ENCODE measurements at places on chromosomes 12 and 14.

- no peak for DNase-seq
Measured at GRCh38 chr12:91289906-91290305, 107.3 kb upstream of the DCN start.

GRCh38 chr12:130498589-130499385, 161.1 kb downstream of the PIWIL1 start:
- no peak for DNase-seq

DNA sequence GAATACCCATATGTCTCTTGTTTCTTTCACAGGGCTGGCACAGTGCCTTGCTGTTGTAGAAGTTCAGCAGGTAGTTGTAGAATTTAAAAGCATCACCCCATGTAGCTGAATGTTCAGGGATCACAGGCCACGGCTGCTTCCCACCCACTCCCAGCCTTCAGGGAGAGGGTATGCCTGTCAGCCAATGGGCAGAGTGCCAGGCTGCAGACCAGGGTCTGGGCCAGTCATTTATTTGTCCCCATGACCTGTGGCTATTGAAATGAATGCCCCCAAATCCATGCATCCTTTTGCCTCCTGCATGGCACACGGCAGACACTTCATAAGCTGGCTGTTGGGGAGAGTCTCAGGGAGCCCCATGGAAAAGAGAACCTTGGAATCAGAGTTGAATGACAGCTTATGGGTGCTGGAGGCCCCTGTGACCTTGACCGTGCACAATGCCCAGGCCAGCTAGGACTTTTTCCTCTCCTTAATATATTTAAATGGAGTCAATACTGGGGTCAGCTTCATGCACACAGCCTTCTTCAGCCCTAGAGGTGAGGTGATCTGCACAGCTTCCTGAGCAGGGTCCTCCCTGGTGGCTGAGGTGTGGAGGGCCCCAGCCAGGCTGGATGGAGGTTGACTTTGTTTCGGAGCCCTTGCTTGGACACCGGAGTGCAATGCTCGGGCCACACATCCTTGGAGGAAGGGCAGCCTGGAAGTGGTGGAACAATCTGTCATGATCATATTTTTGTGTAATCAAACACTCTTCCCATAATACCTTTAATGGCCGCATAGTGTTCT, 45.3 kb downstream of the PRMT8 start:
- no peak for DNase-seq

DNA sequence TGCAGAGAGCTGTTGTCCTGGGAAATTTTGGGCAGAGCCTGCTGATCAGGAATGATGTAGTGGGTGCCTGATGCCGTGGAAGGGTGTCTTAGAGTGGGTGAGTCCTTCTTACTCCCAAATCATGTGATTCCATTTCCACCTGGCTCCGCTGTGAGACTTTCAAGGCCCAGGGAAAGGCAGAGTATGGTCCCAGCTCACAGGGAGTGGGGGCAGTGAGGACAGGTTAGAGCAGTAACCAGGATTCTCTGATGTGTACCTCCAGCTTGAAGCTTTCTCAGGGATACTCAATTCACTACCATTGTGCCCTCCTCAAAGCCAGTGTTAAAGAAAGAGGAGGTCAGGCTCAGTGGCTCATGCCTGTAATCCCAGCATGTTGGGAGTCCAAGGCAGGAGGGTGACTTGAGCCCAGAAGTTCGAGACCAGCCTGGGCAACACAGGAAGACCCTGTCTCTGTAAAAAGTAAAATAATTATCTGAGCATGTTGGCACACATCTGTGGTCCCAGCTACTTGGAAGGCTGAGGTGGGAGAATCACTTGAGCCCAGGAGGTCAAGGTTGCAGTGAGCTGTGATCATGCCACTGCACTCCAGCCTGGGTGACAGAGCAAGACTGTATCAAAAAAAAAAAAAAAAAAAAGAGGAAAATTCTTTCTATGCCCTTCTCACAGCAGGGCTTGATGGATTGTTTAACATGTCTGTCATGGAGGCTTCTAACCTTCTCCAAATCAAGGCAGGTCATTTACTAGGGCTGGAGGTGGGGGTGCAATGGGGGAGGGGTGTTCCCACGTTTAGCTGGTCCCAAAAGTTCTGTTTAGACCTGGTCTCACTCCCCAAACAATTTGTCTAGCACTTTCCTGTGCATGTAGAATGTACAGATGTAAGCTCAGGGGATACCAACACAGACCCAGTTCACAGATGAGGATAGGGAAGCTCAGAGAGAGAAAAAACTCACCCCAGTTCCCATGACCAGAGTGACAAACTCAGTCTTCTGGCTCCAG, 12.5 kb upstream of the IQSEC3 start:
- DNase-seq: no peak

DNA sequence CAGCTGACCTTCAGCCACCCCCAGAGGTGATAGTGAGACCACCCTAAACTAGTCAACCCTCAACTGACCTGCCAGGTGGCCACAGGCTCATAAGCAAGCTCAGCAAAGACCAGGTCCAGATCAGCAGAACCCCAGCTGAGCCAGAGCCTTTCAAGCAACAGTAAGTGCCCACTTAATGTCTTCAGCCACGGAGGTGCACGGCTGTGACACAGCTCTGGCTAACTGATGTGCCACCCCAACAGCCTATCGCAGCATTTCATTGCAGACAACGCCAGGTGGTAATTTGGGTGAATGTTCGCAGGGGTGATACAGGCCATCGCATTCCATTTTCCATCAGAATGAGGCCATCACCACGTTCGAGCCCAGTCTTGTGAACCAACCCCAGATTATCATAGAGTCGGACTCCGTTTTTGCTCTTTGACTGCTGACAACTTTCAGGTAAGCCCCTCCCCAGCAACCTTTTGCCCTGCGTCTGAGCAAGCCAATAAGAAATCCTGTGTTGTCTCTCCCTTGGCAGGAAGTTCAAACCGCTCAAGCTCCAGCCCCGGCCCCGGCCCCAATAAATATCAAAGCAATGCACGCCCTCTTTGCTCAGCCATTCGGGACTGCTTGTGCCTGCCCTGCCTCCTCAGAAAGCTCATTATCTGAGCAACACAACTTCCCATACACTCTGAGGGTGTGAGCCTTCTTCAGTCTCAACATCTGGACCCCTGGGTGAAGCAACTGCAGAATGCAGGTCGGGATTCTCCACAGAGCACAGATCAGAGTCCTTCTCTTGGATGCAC, 44.4 kb downstream of the JAG2 start:
- no peak for DNase-seq

DNA sequence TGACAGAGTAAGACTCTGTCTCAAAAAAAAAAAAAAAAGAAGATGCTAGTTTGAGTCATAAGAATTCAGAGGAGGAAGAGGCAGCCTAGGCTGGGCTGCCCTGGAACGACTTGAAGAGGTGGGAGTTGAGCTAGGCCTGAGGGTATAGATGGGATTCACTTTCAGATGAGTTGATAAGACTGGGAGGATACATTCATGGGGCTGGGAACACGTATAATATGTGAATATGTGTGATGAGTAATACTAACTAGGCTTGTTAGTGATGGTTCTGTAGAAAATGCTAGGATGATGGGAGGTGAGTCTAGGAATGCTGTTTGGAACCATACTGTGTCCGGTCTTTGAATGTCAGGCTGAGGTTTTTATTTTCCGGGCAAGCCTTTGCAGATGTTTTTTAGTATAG, 9.0 kb downstream of the PLEKHA5 start:
- DNase-seq: no peak

GRCh38 chr12:42932936-42933335, 343.4 kb upstream of the PRICKLE1 start:
- DNase-seq: no peak

- DNase-seq: no peak
Measured at GRCh38 chr14:22466491-22466890, 122.5 kb downstream of the DAD1 start.

DNA sequence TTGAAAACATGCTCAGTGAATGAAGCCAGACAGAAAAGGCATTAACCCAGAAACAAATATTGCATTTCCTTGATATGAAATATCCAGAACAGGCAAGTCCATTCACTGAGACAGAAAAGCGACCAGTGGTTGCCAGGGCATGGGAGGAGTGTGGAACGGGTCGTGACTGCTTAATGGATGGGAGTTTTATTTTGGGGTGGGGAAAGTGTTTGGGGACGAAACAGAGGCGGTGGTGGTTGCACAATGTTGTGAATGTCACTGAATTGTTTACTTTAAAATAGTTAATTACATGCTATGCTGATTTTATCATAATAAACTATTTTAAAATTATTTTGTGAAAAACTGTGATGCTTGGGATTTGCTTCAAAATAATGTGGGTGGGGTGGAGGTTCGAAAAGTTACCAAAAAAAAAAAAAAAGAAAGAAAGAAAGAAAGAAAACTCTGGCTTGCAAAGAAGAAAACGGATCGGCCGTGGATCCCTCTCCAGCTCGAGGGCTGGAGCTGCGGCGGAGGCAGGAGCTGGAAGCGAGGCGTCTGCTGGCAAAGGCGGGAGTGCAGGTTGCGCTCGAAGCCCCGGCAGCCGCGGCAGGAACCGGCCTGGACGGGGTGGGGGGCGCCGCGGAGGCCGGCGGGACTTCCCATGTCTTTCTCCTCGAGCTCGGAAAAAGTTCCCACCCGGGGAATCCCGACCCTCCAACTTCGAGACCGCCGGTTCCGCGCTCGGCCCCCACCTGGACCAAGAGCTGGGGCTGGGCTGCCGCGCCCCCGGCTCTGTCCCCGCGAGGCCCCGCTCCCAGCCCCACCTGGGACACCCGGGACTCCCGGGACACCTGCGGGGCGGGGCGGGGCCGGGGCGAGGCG, 524 bp upstream of the P2RX2 start:
- peak; percentile 58 for DNase-seq

GRCh38 chr12:53643232-53643979, 17.2 kb upstream of the ATF7 start:
- no peak for DNase-seq

- peak; percentile 58 for DNase-seq
Measured at GRCh38 chr14:68307790-68308168, 485.1 kb downstream of the ZFP36L1 start.

- DNase-seq: no peak
Measured at GRCh38 chr14:94751956-94752355, 18.0 kb downstream of the GSC start.

DNA sequence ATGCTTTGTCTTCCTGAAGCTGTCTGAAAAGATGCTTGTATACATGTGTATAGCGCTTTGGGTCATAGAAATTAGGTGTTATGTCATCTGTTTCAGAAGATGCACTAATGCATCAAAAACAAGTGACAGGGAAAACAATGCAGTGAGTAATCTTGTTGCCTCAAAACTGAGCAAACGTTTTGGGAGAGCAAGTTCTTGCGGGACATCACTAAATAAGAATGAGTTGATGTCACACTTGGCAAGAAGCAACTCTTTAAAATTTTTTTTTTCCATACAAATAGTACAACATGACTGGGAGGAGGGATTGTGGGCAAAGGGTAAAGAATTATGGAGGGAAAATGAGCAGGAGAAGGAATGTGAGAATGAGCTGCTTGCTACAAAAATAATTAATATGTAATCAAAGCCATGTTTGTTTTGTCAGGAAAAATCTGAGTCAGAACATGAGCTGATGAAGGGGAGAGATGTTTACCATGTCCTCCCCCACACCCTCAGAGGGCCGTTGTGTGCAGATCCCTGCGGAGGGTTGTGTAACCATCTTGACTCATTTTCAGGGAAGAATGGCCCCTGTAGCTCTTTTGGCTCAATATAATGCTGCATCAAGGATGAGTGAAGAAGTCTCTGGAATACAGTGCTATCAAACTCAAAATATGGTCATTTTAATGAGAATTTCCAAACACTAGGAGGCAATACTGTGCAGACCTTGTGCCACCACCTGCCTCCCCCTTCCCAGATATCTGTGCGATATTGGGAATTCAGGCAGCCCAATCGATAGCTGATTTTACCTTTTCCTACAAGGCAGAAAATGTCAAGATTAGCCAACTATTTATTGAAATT, 41.4 kb downstream of the BORCS5 start:
- peak; percentile 47 for DNase-seq

DNA sequence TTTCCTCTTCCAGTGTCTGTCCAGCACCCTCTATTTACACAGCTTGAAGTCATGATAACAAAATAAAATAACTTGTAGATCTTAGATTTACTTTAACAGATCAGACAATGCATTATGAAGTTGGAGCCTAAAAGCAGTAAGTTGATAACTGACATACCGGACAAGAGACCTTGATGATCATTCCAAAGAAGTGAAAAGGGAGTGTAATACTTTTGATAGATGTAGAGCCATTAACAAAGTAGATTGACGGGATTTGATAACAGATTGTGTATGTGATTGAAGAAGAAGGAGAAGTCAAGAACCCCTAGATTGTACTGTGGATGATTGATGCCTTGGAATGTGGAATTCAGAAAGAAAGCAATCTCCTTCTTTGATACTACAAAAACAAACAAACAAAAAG, 403.8 kb upstream of the MGAT4C start:
- no peak for DNase-seq

DNA sequence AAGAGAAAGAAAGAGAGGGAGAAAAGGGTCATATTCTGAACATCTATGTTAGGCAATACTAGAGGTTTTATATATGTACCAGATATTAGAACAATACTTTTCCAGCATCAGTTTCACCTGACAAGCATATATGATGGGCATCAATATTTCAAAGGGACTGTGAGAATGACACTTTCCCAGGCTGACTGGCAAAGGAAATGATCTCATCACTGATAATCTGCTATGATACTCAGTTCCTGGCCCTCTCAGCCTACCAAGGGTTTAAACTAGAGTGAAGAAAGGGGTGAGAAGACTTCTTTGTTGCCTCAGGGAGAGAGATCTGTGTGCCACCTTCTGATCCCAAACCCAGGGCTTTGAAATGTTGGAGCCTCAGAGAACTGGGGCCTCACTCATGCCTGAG, 183.5 kb downstream of the TTC8 start:
- no peak for DNase-seq

DNA sequence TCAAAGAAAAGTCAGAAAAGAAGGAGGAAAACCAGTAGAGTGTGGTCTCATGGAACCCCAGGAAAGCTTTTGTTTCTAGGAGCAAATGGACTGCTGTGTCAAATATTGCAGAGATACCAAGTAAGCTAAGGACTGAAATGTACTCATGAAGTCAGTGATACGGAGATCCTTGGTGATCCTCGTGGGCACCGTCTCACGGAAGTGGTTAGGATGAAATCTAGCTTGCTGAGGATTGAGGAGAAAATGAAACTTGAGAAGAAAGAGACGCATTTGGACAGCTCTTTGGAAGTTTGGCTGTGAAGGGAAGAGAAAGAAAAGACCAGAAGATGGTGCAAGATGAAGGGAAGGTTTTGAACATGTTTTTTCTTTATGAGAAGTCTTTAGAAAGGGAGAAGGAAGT, 104.0 kb upstream of the CCND2 start:
- no peak for DNase-seq

GRCh38 chr12:117466677-117467362, 105.4 kb upstream of the NOS1 start:
- no peak for DNase-seq

Data from right kidney (tissue), 9 donors.